Lung microvascular endothelial cell (primary cell): ENCODE measurements at places on chromosomes 16 and 17. TPM values are rescaled to one million over a fixed set of nuclear protein-coding genes. Genes with fewer than 3 reads are reported as not detected.

Gene SPHK1
- total RNA-seq: 193 and 276 TPM in 2 replicates

Gene KRTAP9-4
- not detected in 2 replicates for total RNA-seq

Gene PRKCB
- total RNA-seq: under 0.01 TPM in 1 of 2 replicates, not detected in the other

Gene NPIPA2
- total RNA-seq: 0.22 and 0.40 TPM in 2 replicates

Gene SHISA9
- total RNA-seq: not detected in 2 replicates

Gene TEX14
- under 0.01 TPM in 1 of 2 replicates, not detected in the other for total RNA-seq

Gene SCIMP
- not detected in 2 replicates for total RNA-seq

Gene METTL23
- total RNA-seq: 20.0 and 22.8 TPM in 2 replicates

Gene CHTF18
- 4.8 and 6.8 TPM in 2 replicates for total RNA-seq

Gene KRT32
- total RNA-seq: not detected in 2 replicates

Gene CHST4
- total RNA-seq: not detected in 2 replicates

Gene KIF18B
- total RNA-seq: 0.60 and 1.3 TPM in 2 replicates

Gene UMOD
- not detected in 2 replicates for total RNA-seq

Gene TP53TG3B
- total RNA-seq: not detected in 2 replicates

Gene CENPN
- 18.3 and 29.6 TPM in 2 replicates for total RNA-seq

Gene ZNF205
- 12.3 and 12.6 TPM in 2 replicates for total RNA-seq
